ENCODE measurements at places on chromosomes 12 and 14.

GRCh38 chr14:71062581-71063303 is 155.5 kb downstream of the PCNX1 start:
- no peak for DNase-seq

DNA sequence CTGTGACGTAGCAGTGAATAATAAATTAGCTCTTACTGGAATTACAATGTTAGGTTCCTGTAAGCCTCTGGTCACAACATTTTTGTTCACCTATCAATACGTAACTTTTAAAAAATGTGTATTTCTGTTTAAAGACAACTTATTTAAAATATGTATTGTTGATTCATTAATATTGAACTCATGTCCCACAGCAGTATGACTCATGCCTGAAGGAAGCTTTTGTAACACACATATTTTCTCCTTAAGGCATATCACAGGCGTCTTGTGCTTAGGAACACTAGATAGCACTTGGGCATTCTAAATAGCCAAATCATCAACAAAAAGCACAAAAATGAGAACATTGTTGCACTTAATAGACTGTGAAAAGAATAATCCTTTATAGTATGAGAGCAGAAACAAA is 92.5 kb downstream of the GPHN start:
- no peak for DNase-seq

- no peak for DNase-seq
Measured at GRCh38 chr12:42240131-42240750, 2.2 kb upstream of the YAF2 start.

- no peak for DNase-seq
Measured at GRCh38 chr12:120142231-120142877, 25.8 kb upstream of the RAB35 start.

DNA sequence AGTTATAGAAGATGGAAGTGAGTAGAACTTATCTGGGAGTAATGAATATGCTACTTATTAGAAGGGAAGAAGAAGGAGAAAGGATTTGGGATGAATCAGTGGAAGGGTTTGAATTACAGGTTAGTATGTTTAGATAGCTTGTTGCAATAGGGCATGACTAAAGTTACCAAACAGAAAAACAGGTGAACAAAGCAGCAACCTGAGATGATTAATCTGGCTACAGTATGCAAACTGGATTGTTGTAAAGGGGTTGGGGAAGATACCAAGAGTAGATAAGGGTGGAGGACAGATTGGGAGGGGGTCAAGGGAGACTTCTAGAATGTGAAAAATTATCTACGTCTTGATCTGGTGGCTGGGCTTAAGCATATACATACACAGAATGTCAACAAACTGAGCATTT is 73.4 kb upstream of the CLEC14A start:
- no peak for DNase-seq

- no peak for DNase-seq
Measured at GRCh38 chr12:53593707-53594106, 32.5 kb downstream of the ATF7 start.

- no peak for DNase-seq
Measured at GRCh38 chr14:31159682-31160296, 47.8 kb downstream of the HECTD1 start.

GRCh38 chr12:77062846-77063461 is 2.4 kb downstream of the E2F7 start:
- DNase-seq, result no peak

GRCh38 chr12:96250119-96250685 is 56.0 kb downstream of the ELK3 start:
- DNase-seq, result no peak

DNA sequence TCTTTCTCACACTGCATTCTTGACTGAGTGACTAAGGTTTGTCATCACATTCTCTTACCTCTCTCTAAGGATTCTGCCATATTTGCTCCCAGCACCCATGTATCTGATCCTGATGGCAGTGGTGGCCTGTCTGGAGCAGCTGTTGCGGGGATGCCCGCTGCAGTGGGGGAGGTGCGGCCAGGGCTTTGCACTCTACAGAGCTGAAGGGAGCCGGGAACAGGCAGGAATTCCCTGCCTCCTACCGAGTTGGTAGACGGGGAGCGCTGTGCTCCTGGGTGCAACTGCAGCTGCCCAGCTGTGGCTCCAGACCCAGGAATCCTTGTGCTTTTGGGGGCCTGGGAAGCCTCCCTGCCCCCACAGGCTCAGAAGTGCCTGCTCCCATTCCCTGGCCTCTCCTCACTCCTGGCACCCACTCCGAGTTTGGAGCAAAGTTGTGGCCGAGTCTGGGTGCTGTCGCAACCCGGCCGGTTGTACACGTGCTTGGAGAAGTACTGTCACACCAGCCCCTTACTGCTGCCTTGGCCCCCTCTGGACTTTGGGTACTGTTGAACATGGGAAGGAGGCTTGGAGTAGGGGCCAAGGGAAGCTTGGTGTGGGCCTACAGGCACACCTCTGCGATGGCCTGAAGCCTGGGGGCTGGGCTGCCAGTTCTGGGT is 106.9 kb upstream of the OR4E1 start:
- DNase-seq, result no peak

DNA sequence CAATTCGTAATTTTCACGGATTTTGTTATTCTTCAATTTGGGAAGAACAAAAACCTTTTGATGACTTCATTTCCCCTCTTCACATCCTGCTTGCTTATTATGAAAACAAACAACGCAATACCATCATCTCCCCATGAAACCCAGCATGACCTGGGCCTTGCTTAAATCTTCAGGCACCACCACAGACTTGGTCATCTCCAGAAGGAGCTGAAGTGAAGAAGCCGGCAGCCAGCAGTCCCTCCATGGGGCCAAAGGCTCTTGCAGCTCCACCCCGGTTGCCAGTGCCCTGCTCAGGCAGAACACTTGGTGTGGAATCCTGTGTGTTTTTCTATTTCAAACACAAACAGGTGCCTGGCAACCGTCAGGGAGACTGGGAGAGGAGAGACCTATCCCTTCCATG is 982.9 kb upstream of the TMEM132C start:
- no peak for DNase-seq

DNA sequence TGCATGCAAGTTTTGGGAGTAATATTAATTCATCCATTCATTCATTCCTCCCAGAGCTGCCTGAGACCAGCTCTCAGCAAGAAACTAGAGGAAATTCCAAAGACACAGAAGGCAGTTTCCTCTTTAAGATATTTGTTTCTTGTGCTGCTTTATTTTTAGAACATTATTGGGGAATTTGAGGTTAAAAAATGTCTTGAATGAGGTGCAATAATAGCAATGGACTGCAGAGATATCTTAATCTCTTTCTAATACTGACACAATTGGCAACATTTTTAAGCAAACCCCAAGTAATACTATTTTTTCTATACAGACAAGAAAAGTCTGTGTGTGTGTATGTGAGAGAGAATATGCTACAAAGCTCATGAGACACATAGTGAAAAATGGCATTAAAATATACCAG is 190.2 kb upstream of the USP15 start:
- no peak for DNase-seq

DNA sequence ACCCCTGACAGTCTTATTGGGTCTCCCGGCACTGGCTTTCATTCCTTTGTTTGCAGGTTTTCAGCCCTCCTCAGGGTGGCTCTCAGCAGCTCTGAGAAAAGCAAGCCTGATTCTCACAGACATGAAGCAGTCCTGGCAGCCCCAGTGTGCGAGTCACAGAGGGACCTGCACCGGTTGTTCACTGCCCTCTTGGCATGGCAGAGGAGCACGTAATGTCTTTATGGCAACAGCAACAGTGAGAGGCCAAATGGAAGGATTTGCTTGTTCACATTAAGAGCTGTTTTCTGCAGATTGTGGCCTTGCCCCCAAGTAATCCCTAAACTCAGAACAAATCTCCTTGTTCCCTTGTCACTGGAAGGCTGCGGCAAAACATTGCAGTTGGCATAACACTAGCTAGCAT is 3.4 kb downstream of the KCNA5 start:
- no peak for DNase-seq

- DNase-seq, result no peak
Measured at GRCh38 chr14:93458234-93458633, 27.5 kb downstream of the UNC79 start.

GRCh38 chr12:65305346-65305950 is 27.0 kb downstream of the MSRB3 start:
- no peak for DNase-seq

DNA sequence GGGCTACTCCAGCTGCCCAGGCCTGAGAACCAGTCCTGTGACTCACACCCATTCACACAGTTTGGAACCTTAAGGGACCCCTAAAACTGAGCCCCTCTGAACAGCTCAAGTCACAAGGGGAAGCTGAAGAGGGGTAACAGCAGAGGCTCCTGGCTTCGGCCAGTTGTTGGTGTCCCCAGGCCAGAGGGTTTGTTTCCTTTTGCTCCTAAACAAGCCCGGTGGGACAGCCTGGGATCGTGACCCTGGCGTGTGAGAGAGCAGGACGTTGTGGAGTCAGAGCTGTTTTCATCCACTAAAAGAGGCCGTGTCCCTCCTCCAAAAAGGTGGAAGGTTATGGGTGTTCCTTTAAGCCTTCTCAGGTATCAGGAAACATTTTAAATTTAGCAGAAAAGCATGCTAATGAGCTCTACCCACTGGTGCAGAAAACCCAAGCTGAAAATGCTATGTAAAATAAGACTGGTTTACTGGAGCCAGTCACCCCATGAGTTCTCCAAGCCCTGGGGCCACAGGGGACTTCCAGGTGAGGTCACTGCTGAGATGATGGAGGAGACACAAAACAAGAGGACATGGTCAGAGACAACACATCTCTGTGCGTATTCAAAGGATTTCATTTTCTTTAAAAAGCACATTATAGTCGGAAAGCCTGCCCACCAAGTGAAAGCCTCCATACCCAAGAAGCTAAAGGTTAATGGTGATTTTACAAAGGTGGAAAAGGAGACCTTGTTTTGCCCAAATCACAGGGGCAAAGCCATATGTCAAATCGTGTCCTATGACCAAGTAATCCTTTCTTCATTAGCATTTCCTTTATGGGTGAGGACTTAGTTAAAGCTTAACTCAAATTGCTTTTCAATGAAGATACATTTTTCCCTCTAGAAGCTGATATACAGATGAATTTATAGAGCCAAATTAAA is 14.1 kb downstream of the PRKAB1 start:
- DNase-seq, result no peak

DNA sequence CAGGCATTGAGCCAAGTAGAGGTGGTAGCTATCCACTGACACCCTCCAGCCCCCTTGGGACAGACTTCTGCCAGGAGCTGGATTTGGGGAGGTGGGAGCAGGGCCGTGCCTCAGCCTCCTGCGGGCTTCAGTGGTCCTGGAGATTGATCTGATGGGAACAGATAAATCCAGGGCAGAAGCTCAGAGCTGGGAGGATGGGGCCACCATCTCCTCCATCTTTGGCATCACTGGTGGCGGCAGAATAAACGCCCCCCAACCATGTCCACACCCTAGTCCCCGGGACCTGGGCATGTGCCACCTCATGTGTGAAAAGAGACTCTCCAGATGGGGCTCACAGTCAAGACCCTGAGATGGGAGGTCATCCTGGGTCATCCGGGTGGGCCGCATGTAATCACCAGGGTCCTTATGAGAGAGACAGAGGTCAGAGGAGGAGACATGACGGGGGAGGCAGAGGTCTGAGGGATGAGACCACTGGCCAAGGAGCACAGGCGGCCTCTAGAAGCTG is 209.6 kb upstream of the RTL1 start:
- no peak for DNase-seq

GRCh38 chr14:21233457-21234076 is 35.7 kb downstream of the HNRNPC start:
- DNase-seq, result no peak

GRCh38 chr12:110807640-110808039 is 39.1 kb upstream of the CCDC63 start:
- no peak for DNase-seq

GRCh38 chr14:30551460-30551859 is 7.5 kb upstream of the G2E3 start:
- DNase-seq, result no peak

DNA sequence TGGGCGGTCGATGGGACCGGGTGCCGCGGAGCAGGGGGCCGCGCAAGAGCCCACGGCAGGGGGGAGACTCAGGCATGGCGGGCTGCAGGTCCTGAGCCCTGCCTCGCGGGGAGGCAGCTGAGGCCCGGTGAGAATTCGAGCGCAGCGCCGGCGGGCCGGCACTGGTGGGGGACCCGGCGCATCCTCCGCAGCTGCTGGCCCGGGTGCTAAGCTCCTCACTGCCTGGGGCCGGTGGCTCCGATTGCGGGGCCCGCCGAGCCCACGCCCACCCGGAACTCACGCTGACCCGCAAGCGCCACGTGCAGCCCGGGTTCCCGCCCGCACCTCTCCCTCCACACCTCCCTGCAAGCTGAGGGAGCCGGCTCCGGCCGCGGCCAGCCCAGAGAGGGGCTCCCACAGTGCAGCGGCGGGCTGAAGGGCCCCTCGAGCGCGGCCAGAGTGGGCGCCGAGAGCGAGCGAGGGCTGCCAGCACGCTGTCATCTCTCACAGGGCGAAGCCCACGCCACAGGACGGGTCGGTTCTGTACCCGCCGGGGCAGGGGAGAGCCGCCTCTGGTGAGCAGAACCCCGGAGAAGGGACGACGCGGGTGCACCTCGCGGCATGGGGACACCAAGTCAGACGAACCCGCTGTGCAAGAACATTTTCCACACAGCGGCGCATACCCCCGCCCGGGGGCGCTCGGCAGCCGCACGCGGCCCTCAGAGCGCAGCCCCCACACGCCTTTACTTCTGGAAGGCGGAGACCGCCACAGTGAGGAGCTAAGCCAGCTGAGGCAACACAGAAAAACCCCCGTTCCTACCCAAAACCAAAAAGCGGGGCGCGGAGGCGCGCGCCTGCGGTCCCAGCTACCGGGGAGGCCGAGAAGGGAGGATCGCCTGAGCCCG is 1.2 kb upstream of the SIVA1 start:
- DNase-seq, result no peak

DNA sequence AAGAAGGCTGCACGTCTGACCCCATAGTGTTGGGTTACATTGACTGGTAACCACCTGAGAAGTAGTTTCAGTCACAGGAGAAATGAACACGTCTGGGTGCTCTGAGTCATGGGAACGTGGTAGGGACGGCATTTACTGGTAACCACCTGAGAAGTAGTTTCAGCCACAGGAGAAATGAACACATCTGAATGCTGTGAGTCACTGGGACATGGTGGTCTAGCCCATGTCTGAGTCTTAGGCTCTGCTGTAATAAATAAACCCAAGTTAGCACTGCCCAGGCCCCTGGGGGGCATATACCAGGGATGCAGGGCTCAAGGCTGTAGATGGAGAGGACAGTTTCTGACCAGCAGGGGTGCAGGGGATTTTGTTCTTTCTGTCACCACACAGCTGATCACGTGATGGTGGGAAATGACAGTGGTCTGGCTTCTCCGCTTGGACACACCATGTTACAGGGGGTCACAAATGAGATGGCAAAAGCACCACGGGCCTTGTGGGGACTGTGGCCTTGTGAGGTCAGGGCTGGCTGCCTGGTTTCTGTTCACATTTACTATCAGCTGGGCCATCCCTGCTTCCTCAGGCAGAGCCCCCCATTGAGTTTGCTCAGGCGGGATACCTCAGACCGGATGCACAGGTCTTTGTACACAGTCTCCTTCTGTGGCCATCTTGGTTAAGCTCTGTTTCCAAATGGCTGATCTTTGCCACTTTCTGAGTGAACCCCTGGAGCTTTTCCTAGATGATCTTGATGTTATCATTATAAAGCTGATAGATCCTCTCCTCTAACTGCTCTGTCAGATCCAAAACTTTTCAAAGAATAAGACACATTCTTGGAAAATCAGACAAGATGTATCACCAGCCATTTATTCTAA is 9.8 kb upstream of the C12orf42 start:
- no peak for DNase-seq
